ENCODE measurements at places on chromosomes 5 and 9. TPM values are rescaled to one million over a fixed set of nuclear protein-coding genes. Genes with fewer than 3 reads are reported as not detected.

GRCh38 chr9:134486596-134486995 is 155.0 kb upstream of the COL5A1 start:
- no peak for DNase-seq

GRCh38 chr9:38036359-38037084 is 32.5 kb downstream of the SHB start:
- no peak for DNase-seq

DNA sequence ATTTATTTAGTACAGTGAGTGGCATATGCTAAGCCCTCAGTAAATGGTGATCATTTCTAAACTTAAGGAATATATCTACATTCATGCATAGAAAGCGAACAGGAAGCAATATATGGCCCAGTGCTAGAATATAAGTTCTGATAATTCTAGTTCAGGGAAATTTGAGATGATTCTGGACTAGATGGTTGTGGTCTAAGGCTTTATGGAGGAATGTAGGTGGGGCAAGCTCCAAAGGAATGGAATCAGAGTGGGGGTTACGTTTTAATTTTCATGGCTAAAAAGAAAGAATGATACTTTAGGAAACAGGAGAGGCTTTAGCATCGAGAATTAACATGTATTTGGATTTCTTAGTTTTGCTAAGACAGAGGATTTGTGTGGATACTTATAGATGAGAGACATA is 56.1 kb downstream of the MTREX start:
- DNase-seq: no peak

DNA sequence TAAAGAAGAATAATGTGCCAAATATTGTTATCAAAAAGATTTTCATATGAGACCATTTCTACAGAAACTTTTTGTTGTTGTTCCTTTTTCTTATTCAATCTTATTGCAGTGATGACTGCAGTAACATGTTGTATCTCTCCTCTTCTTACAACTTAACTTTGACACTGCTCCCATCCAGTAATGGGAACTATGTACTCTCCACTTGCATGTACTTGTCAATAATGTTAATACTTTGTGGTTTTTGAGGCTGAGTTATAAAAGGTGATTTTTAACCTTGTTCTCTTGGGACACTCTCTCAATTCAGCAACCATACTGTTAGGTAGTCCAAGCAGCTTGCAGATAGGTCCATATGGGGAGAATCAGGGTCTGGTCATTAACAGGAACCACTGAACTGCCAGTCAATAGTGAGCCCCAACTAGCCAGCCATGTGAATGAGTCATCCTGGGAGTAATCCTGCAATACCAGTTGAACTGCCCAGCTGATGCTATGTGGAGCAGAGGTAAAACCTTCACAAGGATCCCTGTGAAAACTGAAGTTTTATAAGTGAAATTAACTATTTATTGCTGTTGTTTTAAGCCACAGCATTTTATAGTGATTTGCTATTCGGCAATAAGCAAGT is 199.6 kb upstream of the DAB2 start:
- DNase-seq: no peak

DNA sequence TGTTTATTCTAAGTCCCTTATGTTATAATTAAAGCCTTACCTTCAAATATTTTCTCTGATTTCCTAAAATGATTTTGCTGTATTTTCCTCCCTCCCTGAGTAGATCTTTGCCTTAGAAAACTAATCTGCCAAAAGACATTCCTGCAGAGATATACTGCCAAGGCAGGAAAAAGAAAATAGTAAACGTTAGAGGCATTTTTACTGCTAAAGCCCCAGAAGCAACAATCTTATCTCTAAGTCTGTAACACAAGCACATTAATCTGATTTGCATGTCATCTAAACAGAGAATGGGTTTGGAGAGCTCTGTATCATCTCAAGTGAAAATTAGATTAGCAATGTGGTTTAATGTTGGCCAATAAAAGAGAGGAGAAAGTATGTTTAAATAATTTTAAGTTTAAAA is 847.7 kb downstream of the MAT2B start:
- DNase-seq: no peak

- DNase-seq: no peak
Measured at GRCh38 chr5:141504216-141504615, 15.3 kb downstream of the PCDHGC5 start.

- peak; percentile 73 for DNase-seq
Measured at GRCh38 chr9:94639061-94639998, at the start of gene FBP1. TSS of gene FBP1 (minus strand) at chr9:94639518. CDS start at chr9:94639310, 208 bp downstream.

- DNase-seq: no peak
Measured at GRCh38 chr5:67206461-67206860, 9.9 kb upstream of the CD180 start.

GRCh38 chr5:177183142-177183541 is 49.6 kb downstream of the NSD1 start:
- DNase-seq: no peak

DNA sequence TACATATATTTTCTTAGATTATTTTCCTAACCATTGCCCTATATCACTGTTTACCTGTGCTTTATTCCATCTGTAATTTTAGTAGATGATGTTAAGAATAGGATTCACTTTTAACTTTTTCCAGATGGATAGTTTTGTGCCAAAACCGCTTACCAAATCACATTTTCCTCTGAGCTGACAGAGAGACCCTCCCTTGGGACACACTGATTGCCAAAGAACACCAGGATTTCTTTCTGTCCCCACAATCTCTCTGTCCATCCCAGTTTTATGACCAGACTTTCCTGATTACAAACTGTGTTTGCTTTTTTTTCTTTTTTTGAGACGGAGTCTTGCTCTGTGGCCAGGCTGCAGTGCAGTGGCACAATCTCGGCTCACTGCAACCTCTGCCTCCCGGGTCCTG is 81.3 kb upstream of the SPATA31C2 start:
- no peak for DNase-seq

DNA sequence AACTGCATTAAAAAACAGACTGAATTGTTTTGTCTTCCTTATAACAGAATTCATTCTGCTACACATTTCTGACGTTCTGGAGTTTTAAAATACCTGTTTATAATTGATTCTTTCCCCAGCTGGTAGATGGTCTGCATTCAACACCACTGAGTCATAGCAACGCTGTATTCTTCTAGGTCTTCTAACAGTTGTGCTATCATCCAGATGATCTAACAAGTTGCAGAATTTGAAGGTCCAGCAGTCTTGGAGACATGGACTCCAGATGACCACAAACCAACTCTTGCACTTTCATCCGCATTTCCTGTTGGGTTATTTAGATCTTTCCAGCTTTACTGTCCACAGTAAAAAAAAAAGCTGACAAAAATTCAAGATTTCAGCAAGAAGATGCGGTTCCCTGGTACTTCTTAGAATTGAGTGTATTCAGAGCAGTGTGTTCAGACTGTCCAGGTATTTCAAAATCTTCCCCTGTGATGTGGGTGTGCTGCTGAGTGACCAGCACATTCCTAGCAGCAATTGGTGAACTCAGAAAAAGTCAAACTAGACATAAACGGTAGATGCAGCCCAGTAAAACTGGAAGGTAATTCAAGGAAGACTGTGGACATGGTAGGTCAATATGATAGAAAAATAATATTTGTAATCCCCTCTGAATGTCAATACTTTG is 50.2 kb downstream of the CSNK1A1 start:
- no peak for DNase-seq

DNA sequence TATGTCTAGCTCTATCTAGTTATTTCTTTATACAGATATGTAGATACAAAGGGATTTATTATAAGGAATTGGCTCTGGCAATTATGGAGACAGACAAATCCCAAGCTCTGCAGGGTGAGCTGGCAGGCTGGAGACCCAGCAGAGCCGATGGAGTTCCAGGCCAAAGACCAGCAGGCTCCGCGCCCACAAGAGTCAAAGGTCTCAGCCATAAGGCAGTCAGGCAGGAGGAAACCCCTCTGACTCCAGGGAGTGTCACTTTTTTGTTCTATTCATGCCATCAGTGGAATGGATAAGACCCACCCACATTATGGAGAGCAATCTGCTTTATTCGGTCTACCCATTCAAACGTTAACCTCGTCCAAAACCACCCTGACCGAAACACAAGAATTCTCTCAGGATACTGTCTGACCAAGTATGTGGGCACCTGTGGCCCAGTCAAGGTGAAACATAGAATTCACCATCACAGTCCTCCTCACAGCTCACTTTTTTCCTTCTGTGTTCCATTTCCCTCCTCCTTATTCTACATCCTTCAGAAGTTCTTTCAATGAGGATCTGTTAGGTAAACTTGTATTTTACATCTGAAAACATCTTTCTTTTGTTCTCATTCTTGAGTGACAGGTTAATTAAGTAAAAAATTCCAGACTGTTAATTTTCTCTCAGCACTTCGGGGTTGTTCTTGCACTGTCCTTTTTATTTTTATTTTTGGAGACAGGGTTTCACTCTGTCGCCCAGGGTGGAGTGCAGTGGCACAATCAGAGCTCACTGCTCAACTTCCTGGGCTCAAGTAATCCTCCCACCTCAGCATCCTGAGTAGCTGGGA is 21.2 kb downstream of the RNF130 start:
- DNase-seq: no peak

DNA sequence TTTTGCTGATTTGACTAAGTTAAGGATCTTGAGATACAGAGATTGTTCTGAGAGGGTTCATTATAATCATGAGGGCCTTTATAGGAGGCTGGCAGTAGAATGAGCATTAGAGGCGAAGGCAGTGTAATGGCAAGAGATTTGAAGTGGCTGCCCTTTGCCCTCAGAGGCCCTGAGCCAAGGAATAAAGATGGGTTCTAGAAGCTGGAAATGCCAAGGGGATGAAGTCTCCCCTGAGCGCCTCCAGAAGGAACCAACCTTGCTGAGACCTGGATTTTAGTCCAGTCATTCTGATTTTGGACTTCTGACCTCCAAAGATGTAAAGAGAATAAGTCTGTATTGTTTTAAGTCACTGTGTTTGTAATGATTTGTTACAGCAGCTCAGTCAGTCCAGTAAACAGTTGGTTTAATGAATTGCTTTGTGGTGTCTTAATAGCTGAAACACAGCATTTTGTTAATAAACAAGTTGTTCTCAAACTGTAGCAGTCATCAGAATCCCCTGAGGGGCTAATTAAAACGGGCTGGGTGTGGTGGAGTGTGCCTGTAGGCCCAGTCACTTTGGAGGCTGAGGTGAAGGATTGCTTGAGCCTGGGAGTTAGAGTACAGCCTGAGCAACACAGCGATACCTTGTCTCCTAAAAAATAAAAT is 23.2 kb downstream of the GLRX start:
- no peak for DNase-seq

GRCh38 chr5:177300236-177300880 is 3.2 kb downstream of the RAB24 start:
- DNase-seq: peak; percentile 74

GRCh38 chr9:97519441-97519970 is 18.0 kb downstream of the TMOD1 start:
- DNase-seq: no peak

- DNase-seq: peak; percentile 73
Measured at GRCh38 chr9:131178382-131178781, 53.0 kb downstream of the NUP214 start.

DNA sequence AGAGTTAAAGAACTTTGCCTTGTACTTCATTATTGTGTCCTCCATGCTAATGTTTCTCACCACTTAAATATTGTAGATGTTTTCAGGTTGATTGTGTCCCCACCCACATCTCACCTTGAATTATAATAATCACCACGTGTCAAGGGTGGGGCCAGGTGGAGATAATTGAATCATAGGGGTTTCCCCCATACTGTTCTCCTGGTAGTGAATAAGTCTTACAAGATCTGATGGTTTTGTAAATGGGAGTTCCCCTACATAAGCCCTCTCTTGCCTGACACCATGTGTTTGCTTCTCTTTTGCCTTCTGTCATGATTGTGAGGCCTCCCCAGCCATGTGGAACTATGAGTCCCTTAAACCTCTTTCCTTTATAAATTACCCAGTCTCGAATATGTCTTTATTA is 248.3 kb downstream of the FBXL7 start:
- DNase-seq: no peak

GRCh38 chr5:155746367-155747038 is 580.5 kb upstream of the SGCD start:
- no peak for DNase-seq

DNA sequence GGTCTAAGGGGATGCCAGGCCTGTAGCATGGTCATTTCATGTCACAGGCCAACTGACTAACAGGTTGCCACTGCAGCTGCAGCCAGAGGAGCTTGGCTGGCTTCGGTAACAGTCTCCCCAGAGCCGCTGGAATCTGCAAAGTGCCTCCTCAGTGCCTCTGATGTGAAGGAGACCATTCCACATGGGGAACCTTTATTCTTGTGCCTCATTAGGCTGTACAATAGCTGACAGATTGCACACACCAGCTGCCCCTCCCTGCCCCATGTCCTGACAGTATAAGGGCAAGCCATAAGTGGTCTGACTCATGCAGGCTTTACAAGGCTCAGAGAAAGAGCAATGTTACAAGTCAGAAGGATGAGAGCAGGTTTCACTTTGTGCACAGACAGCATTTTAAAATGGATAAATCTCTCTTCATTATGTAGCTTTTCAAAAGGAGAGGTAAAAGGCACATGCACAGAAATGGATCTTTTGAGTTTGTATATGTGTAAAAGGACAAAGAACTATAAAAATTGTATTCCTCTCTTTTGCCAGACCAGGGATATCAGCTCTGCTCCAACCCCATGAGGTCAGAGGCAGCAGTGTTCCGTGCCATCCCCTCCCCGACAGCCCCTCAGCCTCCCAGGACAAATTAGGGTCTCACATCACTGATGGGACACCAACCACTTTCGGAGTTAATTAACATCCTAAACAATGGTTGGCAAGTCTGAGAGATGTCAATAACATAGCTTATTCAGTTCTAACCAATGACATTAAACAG is 467.8 kb downstream of the TMEM232 start:
- DNase-seq: no peak

DNA sequence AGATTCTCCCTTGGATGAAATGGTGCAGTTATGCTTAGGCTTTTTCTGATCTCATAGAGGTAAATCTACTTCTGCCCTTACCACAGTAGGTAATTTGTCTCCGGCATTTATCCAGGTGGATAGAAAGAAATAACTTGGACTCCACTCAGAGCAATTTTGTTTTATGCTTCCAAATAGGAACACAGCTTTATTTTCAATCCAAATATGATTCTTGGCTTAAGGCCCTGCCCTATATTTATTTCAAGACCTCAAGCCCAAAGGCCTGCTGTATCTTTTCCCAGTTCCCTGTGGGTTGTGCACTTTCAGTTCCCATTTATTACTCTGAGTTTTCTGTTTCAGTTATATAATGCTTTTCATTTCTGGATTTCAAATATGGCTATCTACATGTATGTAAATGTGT is 274.2 kb upstream of the SMC2 start:
- DNase-seq: no peak

Gene CDH9
- total RNA-seq: not detected

Gene SEMA6A
- 5.7 TPM for total RNA-seq

Gene ISCA1
- 46.7 TPM for total RNA-seq

Gene TMEM232
- 2.1 TPM for total RNA-seq

Gene ZNF608
- total RNA-seq: 28.0 TPM

Gene PKD2L2
- 0.24 TPM for total RNA-seq

Gene GADD45G
- total RNA-seq: 107 TPM

Gene DAPK1
- total RNA-seq: 21.7 TPM

Gene PLPP7
- 82.7 TPM for total RNA-seq

Gene SPATA24
- total RNA-seq: 8.8 TPM

Gene TEX10
- total RNA-seq: 7.9 TPM
